ENCODE measurements at places on chromosomes 1 and 21.
A peak's percentile ranks its signal among the peaks of the same experiment; 100 is the strongest.

DNA sequence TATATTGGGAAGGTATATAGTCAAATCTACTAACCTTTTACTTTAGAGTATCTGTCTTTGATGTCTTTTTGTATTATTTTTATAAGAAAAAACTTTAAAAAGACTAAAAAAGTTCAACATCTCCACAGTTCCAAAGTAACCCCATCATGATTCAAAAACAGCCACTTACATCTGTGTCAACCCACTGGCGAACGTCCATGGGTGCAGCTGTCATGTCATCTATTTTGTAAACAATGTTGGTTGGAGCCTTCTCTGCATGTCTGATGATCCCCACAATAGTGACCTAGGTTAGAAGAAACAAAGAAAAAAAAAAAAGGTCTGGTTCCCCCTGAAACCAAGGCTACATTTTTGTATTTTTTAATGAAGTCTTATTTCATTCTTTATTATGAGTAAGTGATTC is 28.0 kb upstream of the SMPDL3B start:
- no peak overlapping the region for H3K27ac ChIP-seq
- no peak overlapping the region for H3K4me3 ChIP-seq
- DNase-seq = no peak
- H3K4me1 ChIP-seq = no peaks in the 10 kb centered on the region
- no peaks in the 10 kb centered on the region for H3K27me3 ChIP-seq

DNA sequence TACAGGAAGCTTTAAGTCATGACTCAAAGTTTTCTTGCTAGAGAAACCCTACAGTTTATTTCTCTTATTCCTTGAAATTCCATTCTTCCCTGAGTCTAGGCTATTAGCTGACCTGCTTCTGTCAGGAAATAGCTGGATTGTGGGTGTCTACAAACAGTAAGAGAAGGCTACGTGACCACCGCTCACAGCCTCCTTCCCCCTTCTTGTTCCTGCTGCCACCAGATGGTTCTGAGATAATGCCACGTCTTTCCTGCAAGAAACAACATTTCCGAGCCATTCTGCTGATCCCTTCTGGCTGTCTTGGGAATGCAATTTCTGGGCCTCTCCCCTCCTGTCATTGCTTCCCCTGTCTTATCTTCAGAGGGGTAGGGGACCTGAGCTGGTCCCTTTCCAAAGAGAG is 128.9 kb upstream of the SGIP1 start:
- no peaks in the 10 kb centered on the region for H3K27me3 ChIP-seq
- H3K4me3 ChIP-seq = no peak overlapping the region
- no peaks in the 10 kb centered on the region for H3K36me3 ChIP-seq
- DNase-seq = no peak

GRCh38 chr1:108897865-108898720 is 21.3 kb downstream of the GPSM2 start:
- H3K27me3 ChIP-seq = no peaks in the 10 kb centered on the region
- peak; percentile 44 for DNase-seq
- H3K4me1 ChIP-seq = no peaks in the 10 kb centered on the region
- H3K27ac ChIP-seq = peak overlapping the region; percentile 20
- H3K36me3 ChIP-seq = peaks cover 9% of the 10 kb centered on the region

GRCh38 chr1:199914546-199914945 is 113.0 kb upstream of the NR5A2 start:
- no peak overlapping the region for H3K4me3 ChIP-seq
- H3K27me3 ChIP-seq = no peaks in the 10 kb centered on the region
- no peak for DNase-seq

DNA sequence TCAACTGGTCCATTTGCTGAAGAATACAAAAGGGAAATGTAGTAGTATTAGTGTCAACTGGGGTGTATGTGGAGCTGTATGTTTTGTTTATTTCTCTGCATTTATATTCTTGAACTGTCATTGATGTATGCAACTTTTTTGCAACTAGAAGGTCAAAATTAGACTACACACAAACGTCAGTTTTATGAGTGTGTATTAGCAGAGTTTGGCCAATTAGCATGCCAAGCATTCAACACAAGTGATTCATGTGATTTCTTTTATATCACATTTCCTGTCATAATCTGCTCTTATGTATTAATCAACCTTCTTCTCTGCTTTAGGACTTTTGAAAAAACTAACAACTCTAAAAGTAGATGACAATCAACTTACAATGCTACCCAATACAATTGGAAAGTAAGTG is 211.1 kb downstream of the LRRC40 start:
- H3K4me3 ChIP-seq = no peak overlapping the region
- H3K36me3 ChIP-seq = no peaks in the 10 kb centered on the region
- no peak for DNase-seq
- H3K27me3 ChIP-seq = no peaks in the 10 kb centered on the region
- H3K4me1 ChIP-seq = no peaks in the 10 kb centered on the region
- H3K27ac ChIP-seq = no peak overlapping the region

DNA sequence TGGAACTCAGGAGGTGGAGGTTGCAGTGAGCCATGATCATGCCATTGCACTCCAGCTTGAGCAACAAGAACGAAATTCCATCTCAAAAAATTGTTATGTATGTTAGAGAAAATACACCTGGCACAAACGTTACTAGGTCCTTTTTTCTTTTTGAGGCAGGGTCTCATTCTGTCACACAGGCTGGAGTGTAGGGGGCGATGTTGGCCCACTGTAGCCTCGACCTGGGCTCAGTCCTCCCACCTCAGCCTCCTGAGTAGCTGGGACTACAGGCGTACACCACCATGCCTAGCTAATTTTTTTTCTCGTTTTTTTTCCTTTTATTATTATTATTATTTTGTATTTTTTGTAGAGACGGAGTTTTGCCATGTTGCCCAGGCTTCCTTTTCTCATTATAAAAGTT is 4.4 kb downstream of the HAX1 start:
- no peak overlapping the region for H3K4me3 ChIP-seq
- H3K27ac ChIP-seq = no peak overlapping the region

DNA sequence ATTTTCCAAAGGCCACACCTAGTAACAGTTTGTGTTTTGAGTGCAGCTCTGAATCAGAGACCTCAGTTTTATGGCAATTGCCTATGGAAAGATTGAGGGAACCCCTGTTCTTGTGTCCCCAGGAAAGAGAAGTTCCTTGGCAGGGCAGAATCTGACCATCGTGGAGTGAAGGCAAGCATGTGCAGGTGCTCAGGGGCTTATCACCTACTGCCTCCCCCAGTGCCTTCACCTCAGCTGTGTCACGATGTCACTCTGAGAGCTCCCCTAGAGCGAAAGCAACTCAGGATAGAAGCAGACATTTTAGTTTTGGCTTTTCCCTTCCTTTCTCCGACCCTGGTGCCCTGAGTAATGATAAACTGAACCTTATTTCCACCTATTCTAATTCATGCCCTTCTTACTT is 1.8 kb upstream of the SPRR1A start:
- H3K36me3 ChIP-seq = no peaks in the 10 kb centered on the region
- no peak overlapping the region for H3K27ac ChIP-seq
- no peak for DNase-seq

- H3K4me1 ChIP-seq = peaks cover 21% of the 10 kb centered on the region
- H3K27me3 ChIP-seq = no peaks in the 10 kb centered on the region
- DNase-seq = no peak
- no peak overlapping the region for H3K4me3 ChIP-seq
- peaks cover 35% of the 10 kb centered on the region for H3K36me3 ChIP-seq
These were observed 16.0 kb downstream of the ADSS2 start for GRCh38 chr1:244435562-244436205.

- H3K36me3 ChIP-seq = no peaks in the 10 kb centered on the region
- no peaks in the 10 kb centered on the region for H3K4me1 ChIP-seq
- DNase-seq = no peak
- H3K27ac ChIP-seq = no peak overlapping the region
These were observed 29.4 kb upstream of the CCDC27 start for GRCh38 chr1:3722846-3723245.

DNA sequence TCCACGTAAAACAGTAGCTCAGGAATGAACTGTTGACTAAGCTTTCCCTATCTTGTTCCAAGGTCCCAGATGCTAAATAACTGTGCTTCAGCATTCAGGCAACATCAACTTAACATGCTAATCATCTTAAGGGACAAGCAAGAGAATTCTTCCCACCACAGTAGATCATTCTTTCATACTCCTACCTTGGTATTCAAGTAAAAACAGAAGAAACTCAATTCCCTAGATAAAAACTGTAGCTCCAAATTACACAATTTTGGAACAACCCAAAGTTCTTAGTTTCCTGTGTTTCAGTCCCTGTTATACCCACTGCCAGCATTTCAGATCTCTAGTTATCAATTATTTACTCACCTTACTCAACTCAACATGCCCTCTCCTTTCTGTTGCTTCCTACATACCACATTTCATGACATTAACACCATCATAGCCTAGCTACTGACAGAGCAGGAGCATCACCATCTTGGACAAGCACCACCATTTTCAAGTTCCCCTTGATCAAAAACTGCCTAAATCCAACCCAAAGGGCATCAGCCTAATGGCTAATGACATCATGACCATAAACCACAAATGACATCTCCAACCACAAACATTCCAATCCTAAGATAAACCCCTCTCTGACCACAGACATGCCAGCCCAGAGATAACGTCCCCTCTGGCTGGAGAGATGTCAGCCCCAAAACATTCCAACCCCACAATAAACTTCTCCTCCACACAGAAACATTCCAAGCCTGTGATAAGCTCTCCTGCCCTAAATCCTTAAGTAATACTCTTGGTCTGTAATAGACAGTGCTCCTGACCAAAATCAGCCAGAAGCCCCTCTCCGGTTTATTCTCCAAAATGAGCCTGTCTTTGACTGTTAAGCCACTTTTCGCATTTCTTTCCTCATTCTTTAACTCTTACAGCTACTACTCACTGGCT is 191.2 kb downstream of the RERE start:
- H3K27ac ChIP-seq = peak overlapping the region; percentile 39
- H3K4me3 ChIP-seq = no peak overlapping the region
- no peaks in the 10 kb centered on the region for H3K36me3 ChIP-seq
- no peak for DNase-seq

DNA sequence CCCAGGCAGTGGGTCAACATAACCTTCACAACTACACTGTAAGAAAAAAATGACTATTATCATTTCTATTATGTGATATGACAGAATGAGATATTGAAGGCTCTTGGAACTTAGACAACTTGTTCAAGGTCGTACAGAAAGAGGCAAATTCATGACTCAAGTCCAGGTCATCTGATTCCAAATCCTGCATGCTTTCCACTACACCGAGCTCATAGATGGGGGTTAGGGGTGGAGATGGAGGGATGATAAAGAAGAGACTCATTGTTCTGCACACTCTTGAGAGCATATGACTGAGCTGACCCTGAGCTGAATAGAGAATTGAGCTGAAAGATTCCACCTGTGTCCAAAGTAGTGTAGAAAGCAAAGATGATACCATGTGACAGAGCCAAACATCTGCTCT is 2.8 kb downstream of the FCRL6 start:
- H3K27ac ChIP-seq = no peak overlapping the region
- no peaks in the 10 kb centered on the region for H3K4me1 ChIP-seq
- DNase-seq = no peak
- H3K36me3 ChIP-seq = no peaks in the 10 kb centered on the region

- H3K27me3 ChIP-seq = no peaks in the 10 kb centered on the region
- DNase-seq = no peak
- peaks cover 8% of the 10 kb centered on the region for H3K4me1 ChIP-seq
- H3K36me3 ChIP-seq = no peaks in the 10 kb centered on the region
- peak overlapping the region; percentile 88 for H3K27ac ChIP-seq
These were observed 658.3 kb downstream of the PTPRC start for GRCh38 chr1:199297174-199297573.

DNA sequence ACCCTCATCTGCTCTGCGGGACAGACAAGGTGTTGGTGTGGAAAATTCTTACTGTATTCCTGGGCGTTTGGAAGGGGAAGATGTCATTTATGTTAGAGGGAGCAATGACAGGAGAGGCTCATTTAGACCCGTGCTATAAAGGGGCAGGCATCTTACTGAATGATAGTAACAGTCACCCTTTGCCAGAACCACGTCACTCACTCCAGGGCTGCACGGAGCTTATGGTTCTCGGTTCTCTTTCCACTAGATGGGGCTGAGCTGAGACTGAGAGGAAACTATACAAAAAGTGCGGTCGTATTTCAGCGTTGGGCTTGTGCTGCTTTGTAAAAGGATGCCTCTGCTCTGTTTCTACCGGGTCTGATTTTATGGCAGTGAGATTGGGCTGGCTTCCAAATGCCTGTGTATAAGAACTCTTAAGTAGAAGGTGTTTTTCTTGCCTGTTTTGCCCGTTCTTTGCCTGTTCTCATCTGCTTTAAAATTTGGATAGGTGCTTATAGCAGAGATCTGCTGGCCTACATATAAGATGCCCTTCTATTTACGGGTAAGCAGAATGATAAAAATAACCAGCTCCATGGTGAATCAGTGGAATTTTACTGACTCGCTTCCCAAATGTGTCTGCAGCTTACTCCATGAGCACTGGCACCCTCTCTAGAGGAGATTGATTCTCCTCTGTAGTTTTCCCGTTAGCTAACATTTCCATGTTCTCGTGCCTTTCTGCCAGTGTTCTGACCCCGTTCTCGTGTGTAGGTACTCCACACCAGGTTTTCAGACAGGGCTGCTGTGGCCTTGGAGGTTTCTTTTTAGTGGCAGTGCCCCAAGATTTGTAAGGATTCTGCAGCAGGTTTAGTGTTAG is 55.9 kb downstream of the MRPS6 start:
- peaks cover 45% of the 10 kb centered on the region for H3K4me1 ChIP-seq
- H3K36me3 ChIP-seq = peaks cover 15% of the 10 kb centered on the region
- peak overlapping the region; percentile 87 for H3K27ac ChIP-seq

DNA sequence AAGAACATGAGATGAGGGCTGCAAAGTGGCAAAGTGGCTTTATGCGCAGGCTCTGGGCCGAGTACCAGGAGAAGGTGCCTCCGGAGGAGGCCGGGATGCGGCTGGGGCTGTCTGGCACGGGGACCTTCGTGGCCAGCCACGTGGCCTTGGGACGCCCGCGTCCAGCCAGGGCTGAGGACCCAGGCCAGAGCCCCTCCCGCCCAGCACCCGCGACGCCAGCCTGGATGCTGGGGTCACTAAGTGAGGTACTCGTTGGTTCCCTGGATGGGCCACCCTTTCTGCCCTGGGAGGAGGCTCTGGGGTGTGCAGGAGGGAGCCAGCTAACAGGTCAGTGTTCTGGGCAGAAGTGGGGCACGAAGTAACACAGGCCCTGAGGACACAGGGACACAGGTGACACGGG is 12.6 kb downstream of the SCNN1D start:
- H3K27ac ChIP-seq = no peak overlapping the region
- peaks cover 6% of the 10 kb centered on the region for H3K4me1 ChIP-seq
- no peak for DNase-seq
- H3K4me3 ChIP-seq = no peak overlapping the region
- H3K36me3 ChIP-seq = peaks cover 18% of the 10 kb centered on the region
- no peaks in the 10 kb centered on the region for H3K27me3 ChIP-seq

DNA sequence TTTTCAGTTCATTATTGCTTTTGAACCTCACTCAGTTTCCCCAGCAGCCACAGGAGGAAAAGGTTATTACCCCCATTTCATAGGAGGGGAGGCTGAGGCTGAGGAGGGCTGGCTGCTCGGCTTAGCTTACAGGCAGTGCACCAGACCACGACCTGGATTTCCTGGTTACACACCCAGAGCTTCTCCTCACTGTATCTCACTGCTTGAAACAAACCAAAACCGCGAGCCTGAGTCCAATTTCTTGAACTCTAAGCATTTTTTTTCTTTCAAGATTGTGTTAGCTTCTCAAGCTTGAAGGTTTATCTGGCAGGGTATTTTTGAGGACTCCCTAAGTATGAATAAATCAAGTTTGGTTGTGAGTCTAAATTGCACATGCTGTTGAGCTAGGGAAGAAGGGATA is 188.9 kb upstream of the EDN2 start:
- H3K36me3 ChIP-seq = no peaks in the 10 kb centered on the region
- no peak for DNase-seq
- H3K27ac ChIP-seq = no peak overlapping the region
- H3K4me3 ChIP-seq = no peak overlapping the region

GRCh38 chr1:21340230-21340945 is 50.1 kb upstream of the ECE1 start:
- no peak overlapping the region for H3K27ac ChIP-seq
- H3K27me3 ChIP-seq = no peaks in the 10 kb centered on the region
- no peak overlapping the region for H3K4me3 ChIP-seq
- H3K36me3 ChIP-seq = no peaks in the 10 kb centered on the region

All from SK-N-SH (cell line).